ENCODE measurements at places on chromosomes 3 and 15.

DNA sequence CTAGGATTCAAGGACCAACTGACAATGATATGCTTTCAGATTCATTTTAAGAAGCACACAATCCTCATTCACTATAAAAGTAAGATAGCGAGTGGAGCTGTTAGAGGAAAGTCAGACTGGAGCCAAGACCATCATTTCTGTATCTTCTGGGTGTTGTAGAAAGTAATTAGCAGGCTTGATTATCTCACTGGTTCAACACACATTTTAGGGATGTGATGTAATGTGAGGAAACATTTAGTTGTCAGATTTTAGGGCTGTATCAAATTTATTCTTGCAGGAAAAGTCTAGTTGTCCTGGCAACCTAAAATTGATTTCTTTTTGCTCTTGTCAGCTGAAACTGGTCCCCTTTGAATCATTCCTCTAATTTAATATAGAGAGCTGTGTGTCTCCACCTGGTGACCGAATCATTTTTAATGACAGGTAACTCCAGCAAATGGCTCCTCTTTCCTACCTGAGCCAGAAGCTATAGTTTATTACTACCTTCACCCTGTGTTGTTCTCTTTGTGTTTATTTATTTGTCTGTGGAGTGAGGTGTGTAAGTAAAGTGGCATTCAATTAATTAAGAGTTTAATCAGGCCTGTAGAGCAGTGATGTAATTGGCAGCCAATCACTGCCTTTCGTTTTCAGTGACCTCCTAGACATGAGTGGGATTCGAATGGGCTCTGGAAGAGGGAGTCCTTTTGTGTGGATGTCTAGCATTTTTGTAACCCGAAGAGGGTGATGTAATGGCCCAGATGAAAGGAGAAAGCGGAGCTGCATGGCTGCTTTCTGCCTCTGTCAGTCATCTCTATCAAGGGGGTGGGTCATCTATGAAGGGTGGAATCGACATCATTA is 125.8 kb downstream of the LPP start:
- H3K36me3 ChIP-seq = no peaks in the 10 kb centered on the region
- H3K27me3 ChIP-seq = no peaks in the 10 kb centered on the region
- no peak for DNase-seq

GRCh38 chr3:139460076-139460475 is 16.2 kb downstream of the RBP2 start:
- H3K27me3 ChIP-seq = no peaks in the 10 kb centered on the region
- DNase-seq = no peak
- H3K4me3 ChIP-seq = no peak overlapping the region
- no peaks in the 10 kb centered on the region for H3K4me1 ChIP-seq

DNA sequence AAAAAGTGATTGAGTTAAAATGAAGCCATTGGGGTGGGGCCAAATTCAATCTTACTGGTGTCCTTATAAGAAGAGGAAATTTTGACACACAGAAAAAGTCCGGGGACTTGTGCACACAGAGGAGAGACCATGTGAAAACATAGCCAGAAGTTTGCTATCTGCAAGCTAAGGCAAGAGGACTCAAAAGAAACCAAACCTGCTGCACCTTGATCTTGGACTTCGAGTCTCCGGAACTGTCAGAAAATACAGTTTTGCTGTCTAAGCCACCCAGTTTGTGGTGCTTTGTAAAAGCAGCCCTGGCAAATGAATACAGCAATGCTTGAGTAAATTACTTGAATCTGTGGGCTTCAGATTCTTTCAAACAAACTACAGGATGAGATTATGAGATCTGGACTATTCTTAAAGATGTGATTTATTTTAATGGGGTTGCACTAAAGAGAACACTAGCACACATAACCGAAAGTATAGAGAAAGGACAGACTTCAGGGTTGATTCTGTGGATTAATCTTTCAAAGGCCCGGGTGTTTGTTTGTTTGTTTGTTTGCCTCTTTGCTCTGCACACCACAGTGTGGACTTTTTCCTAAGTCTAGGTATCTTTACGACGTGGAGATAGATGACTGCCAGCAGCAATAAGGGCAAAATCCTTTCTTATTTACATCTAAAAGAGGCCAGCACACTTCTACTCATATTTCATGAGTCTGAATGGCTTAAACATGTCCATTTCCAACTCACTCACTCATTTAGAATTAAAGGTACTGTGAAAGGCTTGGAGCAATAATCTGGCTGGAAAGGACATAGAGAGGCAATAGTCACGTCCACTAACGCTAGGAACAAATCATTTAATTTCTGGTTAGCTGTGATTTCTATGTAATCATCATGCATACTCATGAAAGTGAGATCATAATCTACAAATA is 53.9 kb upstream of the SSR3 start:
- H3K27ac ChIP-seq = no peak overlapping the region
- H3K27me3 ChIP-seq = no peaks in the 10 kb centered on the region
- no peak for DNase-seq
- no peaks in the 10 kb centered on the region for H3K36me3 ChIP-seq
- H3K4me1 ChIP-seq = no peaks in the 10 kb centered on the region

DNA sequence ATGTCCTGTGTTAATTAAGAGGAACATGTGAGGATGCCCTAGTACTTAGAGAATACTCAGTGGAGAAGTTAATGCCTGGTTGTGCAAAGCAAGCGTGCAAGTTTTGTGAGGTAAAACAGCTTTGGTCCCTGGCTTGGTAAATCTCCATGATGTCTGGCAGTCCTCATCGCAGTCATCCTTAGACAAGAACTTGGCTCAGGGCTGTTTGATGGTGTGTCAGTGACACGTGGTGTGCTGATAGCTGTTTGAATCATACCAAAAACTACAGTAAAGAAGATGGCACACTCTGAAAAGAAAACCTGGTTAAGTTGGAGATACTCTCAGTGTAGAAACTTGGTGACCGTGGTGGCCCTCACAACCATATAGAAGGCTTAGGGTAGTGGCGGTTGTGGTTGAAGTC is 361.7 kb downstream of the FEZF2 start:
- no peak for DNase-seq
- H3K27ac ChIP-seq = no peak overlapping the region
- no peaks in the 10 kb centered on the region for H3K4me1 ChIP-seq
- H3K36me3 ChIP-seq = no peaks in the 10 kb centered on the region
- H3K27me3 ChIP-seq = no peaks in the 10 kb centered on the region

- no peak overlapping the region for H3K4me3 ChIP-seq
- H3K36me3 ChIP-seq = no peaks in the 10 kb centered on the region
- no peak for DNase-seq
- no peak overlapping the region for H3K27ac ChIP-seq
- no peaks in the 10 kb centered on the region for H3K27me3 ChIP-seq
These were observed 447.3 kb upstream of the KCNMB2 start for GRCh38 chr3:178088963-178089362.

- no peak overlapping the region for H3K4me3 ChIP-seq
- no peaks in the 10 kb centered on the region for H3K4me1 ChIP-seq
- DNase-seq = no peak
- H3K27me3 ChIP-seq = no peaks in the 10 kb centered on the region
These were observed 42.0 kb downstream of the IFT57 start for GRCh38 chr3:108180194-108180593.
